ENCODE measurements at places on chromosomes 12 and 14.

GRCh38 chr12:121532503-121533393 lies 48.1 kb downstream of the KDM2B start:
- DNase-seq, result no peak

GRCh38 chr12:62436164-62436503 lies 30.5 kb upstream of the MON2 start:
- DNase-seq, result no peak

DNA sequence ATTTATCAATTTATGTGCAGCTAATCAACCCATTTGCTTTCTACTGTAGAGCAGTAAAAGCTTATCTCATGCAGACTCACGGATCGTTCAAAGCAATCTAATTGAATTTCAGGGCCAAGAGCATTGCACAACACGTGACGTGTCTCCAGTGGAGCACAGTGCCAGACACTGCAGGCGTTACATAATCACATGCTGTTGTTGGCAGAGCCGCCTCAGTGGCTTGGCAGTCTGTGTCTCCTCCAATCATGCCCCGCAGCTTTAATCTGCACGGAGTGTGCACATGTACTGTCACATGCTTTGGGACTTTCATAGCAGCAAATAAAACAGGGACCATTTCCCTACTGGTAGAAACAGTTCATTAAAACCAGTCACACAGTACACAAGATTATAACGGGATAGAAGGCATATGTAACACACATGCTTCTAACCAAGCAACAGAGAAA lies 309.3 kb downstream of the ITPR2 start:
- DNase-seq, result peak; percentile 76

DNA sequence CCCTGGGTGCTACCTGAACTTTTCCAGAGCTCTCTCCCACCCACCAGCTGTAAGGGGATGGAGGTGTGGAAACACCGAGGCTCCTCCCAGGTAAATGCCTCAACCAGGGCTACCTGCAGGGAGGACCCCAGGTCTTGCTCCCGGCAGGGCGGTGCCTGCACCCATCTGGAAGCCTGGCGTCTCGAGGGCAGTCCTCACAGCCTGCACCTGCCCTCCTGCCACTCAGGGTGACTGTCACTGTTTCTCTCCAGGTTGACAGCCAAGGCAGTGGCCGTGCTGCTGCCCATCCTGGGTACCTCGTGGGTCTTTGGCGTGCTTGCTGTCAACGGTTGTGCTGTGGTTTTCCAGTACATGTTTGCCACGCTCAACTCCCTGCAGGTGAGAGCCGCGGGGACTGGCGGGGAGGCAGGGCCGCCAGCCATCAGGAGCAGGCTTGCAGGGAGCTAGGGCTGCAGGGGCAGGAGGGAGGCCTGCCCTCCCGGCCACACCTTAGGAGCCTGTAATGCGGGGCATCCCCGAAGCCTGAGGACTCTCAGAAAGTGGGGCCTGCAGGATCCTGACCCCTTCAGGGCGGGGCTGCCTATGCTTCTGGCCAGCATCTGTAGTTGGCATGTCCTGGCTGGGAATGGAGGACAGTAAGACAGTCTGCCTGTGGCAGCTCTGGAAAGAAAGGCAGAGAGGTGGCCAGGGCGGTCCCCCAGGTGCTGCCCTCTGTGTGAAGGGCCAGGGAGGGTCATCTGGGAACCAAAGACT lies 182.3 kb downstream of the ADGRD1 start:
- DNase-seq, result no peak

- DNase-seq, result no peak
These were observed 75.7 kb downstream of the PITPNM2 start for GRCh38 chr12:123075087-123075645.

Data from suppressor macrophage treated with lipopolysaccharide for 1 hour (primary cell).